Globus pallidus (tissue), 1 donor: ENCODE measurements at places on chromosomes 16 and 17.

GRCh38 chr16:4733747-4734062 lies 366 bp downstream of the ANKS3 start:
- no peak for DNase-seq

DNA sequence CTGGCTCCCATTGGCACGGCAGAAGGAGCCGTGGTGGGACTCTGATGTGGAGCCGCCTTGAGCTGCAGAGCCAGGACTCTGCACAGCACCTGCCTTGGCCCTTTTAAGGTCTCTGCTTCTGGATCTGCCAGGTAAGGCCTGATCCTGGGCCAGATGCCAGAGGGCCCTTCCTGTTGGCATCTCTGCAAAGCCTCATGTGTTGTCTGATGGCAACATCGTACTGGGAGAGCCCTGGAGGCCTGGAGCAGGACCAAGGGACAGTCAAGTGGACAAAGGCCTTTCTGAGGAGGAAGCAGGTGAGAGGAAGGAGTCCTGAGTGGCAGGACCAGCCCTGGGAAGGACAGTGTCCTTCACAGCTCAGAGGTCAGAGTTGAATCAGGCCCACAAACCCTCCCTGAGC lies 26.1 kb downstream of the SOCS1 start:
- DNase-seq, result no peak

DNA sequence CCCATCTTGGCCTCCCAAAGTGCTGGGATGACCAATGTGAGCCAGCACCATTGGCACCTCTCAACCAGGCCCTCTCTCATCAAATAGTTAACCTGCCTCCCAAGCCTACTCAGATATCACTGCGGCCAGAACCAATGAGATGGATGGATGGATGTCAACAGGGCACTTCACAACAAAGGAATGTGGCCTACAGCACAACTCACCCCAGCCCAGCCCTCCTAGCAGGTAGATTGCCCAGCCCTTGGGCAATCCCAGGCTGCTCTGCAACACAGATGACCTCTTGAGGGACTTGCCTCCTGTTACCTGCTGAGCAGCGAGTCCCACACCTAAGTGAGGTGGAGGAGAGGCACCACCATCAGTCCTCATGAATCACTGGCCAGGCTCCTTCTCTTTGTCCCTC lies 22.6 kb upstream of the KIFC3 start:
- DNase-seq, result no peak

DNA sequence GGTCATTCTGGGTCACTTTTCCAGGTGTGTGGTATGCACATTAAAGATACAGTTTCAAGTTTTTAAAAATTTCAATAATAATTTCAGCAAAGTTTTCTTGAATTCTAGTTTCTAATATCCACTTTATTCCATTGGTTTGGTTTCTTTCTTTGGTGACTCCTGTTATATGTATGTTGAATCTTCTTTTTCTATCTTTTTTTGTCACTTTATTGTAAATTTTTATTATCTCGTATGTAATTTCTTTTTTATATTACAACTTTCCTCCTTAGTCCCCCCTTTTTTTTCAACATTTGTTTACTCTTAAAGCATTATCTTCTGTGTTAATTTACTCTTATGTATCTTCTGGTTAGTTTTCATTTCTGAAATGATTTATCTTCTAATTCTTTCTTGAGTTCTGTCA lies 57.5 kb downstream of the NF1 start:
- DNase-seq, result no peak

GRCh38 chr16:85284141-85284817 lies 172.0 kb upstream of the CIBAR2 start:
- peak; percentile 63 for DNase-seq

DNA sequence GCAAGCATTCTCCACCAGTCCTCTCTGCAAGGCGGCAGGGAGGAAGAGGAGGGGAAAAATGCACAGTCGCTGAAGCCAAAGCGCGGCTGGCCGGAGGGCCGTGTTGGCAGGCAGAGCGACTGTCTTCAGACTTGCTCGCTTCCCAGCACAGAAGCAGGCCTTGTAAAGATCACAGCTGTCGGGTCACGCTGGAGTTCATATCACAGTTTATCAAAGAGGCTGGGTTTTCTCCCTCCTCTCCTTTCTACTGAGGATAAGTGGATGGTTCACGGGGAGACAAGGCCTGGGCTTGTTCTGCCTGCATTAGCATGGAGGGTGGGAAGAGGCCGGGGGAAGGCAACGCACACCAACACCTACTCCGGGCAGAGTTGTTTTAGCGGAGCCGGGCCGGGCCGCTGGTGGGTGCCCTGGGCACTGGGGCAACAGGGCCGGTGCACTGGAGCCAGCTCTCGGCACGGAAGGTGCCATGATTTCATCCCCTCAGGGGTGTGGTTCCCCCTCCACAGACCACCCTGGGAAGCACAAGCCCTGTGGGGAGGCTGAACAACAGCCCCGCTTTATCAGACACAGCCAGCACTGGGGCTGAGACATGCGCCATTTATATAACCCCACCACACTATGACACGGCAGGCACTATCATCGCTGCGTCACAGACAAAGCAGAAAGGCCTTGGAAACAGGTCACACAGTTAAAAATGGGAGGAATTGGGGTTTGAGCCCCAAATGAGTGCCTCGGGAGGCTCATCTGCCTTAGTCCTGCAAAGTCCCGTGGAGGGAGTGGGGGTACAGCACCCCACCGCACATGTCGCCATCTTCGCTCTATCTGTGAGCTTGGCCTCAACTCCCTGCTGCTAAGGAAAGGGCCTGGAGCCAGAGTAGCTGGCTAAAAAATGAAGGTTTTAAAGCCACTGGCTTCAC lies 40.3 kb upstream of the MTSS2 start:
- DNase-seq, result peak; percentile 96

- no peak for DNase-seq
These were observed 49.6 kb upstream of the PLCG2 start for GRCh38 chr16:81729451-81729850.

DNA sequence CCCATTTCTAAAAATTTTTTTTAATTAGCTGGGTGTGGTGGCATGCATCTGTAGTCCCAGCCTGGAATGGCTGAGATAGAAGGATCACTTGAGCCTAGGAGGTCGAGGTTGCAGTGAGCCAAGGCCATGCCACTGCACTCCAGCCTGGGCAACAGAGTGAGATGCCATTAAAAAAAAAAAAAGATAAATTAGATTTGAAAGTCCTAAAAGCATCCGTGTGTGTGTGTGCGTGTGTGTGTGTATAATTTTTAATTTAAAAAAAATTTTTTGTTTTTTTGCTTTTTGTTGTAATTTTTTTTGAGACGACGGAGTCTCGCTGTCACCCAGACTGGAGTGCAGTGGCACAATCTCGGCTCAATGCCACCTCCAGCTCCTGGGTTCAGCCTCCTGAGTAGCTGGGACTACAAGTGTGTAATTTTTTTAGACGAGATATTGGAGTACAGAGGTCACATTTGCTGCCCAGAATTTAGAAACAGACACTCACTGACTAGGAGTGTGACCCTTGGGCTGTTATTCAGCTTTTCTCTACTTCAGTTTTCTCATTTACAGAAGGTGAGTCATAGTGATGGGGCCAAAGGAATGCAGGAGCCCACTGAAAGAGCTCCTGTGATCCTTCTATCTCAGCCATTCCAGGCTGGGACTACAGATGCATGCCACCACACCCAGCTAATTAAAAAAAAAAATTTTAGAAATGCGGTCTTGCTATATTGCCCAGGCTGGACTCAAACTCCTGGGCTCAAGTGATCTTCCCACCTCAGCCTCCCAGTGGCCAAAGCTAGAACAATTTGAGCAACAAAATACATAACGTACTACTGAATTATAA lies 25.5 kb upstream of the TBX4 start:
- no peak for DNase-seq

DNA sequence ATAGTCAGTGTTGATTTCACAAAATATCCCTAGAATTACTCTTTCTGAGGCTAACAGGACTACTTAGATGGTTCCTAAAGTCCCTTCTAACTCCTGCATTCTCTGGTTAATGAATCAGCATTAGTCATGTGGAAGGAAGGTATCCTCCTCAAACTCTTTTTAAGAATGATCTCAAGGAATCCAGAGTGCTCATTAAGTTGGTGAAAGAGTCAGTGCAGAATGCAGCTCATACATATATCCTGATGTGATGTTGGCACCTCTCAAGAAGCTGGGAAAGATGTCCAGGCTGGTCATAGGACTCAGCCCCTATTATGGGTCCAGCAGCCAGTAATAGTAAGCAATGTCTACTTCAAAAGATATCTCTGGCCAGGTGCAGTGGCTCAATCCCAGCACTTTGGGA lies 65.5 kb downstream of the PIGL start:
- no peak for DNase-seq

- DNase-seq, result no peak
These were observed 44.5 kb upstream of the MLYCD start for GRCh38 chr16:83854420-83854819.

DNA sequence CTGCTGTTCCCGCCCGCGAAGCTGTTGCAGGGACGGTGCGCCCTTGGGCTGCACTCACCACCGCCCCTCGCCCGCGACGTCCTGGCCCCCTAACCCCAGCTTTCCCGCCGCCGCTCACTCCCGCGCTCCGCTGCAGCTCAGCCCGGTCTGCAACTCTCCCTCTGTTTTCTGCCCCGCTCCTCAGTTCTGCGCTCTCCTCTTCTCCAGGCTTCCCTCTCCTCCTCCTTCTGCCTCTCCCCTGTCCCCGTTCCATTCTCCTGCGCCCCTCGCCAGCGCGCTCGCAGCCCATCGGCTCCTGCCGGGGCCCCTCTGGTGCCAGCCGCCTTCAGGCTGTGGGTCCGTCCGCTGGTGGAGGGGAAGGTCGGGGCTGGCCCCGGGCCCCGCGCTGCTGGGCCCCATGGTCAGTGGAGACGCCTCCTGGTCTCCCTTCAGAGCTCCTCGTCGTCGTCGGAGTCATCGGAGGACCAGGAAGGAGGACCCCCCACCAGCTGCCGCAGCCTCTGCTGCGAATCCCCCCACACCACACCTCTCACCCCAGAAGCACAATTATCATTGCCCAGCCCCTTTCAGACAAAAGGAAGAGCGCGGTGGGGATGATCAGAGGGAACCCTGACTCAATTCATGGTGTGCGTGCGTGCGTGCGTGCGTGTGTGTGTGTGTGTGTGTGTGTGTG lies 223.2 kb upstream of the FOXF1 start:
- no peak for DNase-seq

DNA sequence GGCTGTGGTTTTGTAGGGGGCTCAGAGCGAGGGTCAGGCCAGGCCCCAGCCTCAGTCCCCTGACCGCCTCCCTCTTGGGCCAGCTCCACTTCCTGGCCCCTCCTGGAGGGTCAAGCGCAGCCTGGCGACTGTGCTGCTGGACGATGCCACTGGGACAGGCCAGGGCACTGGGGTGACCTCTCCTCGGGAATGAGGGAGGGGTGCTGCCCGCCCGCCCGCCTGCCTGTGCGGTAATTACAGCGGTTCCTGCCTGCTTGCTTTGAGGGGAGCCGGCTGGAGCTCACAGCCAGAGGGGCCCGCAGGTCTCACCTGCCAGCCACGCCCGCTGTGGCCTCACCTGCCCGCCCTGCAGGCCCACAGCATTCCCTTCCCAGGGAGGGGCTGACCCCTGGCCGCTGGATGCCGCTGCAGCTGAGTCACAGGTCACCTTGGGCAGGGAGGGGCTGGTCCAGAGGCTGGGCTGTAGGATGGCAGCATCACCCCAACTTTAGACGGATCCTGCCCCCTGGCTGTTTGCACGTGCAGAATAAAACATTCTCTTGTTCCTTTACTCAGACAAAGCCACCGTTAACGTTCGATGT lies 76.7 kb upstream of the CBX4 start:
- DNase-seq, result no peak

DNA sequence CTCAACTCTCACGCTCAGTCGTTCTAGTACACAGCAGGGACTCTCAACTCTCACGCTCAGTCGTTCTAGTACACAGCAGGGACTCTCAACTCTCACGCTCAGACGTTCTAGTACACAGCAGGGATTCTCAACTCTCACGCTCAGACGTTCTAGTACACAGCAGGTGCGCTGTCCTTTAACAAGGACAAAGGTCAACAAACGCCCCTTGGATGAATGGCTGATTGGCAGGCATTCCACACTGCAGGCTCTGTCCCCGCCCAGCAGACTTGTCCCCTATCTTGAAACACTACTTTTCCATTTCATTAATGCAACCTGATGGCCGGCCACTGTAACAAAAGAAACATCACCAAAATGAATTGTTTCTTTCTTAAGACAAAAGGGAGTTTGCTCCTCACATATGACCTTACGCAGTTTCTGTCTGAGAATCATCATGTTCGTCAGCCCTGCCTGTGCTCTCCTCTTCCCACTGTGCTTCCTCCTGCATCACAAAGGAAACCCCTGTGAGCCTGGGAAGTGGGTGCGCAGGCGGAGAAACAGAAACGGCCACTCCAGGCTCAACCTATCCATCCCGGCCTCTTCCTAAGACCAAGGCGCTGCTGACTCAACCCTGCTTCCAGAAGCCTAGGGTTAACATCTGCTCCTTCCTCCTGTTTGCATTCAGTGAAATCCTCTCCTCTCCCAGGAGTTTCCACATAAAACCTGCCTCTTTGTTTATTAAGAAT lies 59.8 kb downstream of the ANKRD11 start:
- no peak for DNase-seq

DNA sequence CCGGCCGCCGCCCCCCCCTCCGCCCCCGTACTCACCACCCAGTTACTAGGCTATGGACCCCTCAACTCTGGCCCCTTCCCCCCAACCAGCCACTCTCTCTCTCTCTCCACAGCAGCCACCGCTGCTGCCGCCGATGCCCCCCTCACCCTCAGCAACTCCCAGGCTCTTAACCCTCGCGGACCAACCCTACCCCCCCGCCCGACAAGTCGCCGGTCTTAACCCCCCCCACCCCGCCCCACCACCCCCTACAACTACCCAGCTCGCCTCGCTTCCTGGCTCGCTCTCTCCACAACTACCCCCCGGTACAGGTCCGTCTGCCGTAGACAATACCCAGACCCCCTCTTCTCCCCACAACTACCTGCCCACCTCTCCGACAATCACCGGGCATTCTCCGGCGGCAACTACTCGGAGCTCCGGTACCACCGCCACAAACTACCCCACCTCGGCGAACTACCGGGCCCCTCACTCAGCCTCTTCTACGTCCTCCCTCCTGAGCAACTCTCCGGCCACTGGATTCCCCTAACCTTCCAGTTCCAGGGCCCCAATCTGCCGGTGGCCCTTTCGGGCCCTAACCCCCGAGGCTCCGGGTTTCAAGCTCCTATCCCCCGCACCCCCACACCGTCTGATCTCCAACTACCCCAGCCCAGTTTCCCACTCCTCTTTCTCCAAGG lies 702 bp downstream of the PHF23 start:
- DNase-seq, result peak; percentile 39

- no peak for DNase-seq
These were observed 5.4 kb downstream of the ZCCHC14 start for GRCh38 chr16:87487361-87487924.
